Karpas-422 (cell line): ENCODE measurements at places on chromosomes 5 and 9. TPM values are rescaled to one million over a fixed set of nuclear protein-coding genes. Genes with fewer than 3 reads are reported as not detected.

Gene PLPP7
- total RNA-seq = not detected in 2 replicates

Gene GPR150
- total RNA-seq = 0.34 and 0.51 TPM in 2 replicates

Gene FGF10
- not detected in 2 replicates for total RNA-seq

GRCh38 chr9:117403403-117403811 is 11.4 kb downstream of the ASTN2 start:
- H3K36me3 ChIP-seq = no peaks in the 10 kb centered on the region
- DNase-seq = no peak
- H3K27ac ChIP-seq = no peak overlapping the region
- H3K27me3 ChIP-seq = no peaks in the 10 kb centered on the region
- H3K4me3 ChIP-seq = no peak overlapping the region
- no peaks in the 10 kb centered on the region for H3K4me1 ChIP-seq

- no peaks in the 10 kb centered on the region for H3K27me3 ChIP-seq
- H3K36me3 ChIP-seq = no peaks in the 10 kb centered on the region
- H3K27ac ChIP-seq = no peak overlapping the region
- peaks cover 33% of the 10 kb centered on the region for H3K4me1 ChIP-seq
- peak; percentile 51 for DNase-seq
- H3K4me3 ChIP-seq = no peak overlapping the region
Observed at GRCh38 chr5:149154650-149155049, 13.4 kb downstream of the ABLIM3 start.

DNA sequence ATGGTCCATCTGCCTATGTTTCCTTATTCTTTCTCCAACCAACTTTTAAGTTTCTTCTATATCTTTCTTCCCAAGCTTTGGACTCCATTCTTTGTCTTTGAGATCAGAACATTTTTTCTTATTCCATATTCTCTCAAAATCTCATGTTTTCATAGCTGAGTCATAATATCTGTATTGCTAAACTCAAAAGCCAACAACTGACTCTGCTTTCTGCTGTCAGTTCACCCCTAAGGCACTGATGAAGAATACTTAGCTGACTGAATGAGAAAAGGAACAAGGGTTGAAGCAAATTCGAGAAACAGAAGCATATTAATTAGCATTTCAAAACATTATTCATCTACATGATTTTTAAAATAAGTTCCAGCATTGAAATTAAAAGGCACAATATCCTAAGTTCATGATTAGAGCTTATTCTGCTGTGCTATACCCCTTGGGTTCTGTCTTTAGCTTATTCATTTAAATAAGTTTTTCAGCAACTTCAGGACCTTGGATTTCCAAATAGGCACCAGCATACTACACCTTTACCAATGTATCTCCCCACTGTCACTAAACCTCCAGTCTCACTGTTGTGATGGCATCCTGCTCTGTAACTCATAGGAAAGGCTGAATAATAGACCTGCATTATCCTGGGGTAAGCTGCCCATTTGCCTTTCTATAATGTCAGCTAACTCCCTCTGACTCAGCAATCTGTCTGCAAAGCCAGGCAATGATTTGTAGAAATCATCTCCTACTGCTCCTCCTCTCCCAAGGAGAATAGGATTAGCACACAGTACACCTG is 49.9 kb upstream of the C5orf46 start:
- H3K4me1 ChIP-seq = no peaks in the 10 kb centered on the region
- H3K36me3 ChIP-seq = no peaks in the 10 kb centered on the region
- DNase-seq = no peak
- no peak overlapping the region for H3K4me3 ChIP-seq

DNA sequence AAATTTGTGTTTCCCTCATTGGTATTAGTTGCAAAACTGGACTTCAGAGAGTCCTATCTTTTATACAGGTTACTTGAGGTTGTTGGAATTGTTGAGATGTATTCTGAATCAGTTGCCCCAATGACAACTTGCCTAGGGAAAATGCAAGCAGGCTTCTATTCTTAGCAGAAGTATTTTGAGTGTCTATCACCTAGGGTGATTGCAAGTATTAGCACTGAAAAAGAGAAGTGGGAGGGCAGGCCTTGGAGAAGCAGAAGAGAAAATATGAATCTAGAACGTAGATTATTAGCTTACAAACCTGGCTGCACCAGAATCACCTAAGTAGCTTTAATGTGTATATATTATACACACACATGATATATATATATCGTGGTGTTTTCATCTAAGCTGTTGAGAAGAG is 43.2 kb downstream of the ADAMTS12 start:
- no peaks in the 10 kb centered on the region for H3K36me3 ChIP-seq
- H3K4me3 ChIP-seq = no peak overlapping the region
- no peak overlapping the region for H3K27ac ChIP-seq
- no peaks in the 10 kb centered on the region for H3K4me1 ChIP-seq
- no peak for DNase-seq

DNA sequence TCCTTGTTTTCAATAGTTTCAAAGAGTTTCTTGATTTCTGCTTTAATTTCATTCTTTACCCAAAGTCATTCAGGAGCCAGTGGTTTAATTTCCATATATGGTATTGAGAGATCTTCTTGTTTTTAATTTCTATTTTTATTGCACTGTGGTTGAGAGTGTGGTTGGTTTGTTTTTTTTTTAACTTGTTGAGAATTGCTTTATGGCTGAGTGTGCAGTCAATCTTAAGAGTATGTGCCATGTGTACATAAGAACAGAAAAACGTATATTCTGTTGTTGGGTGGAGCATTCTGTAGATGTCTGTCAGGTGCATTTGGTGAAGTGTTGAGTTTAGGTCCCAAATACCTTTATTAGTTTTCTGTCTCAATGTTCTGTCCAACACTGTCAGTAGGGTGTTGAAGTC is 26.7 kb upstream of the IPPK start:
- peaks cover 2% of the 10 kb centered on the region; the same call in 1 of the 2 replicates for H3K36me3 ChIP-seq
- no peak overlapping the region for H3K27ac ChIP-seq
- H3K4me1 ChIP-seq = no peaks in the 10 kb centered on the region
- no peaks in the 10 kb centered on the region for H3K27me3 ChIP-seq
- no peak overlapping the region for H3K4me3 ChIP-seq
- no peak for DNase-seq

DNA sequence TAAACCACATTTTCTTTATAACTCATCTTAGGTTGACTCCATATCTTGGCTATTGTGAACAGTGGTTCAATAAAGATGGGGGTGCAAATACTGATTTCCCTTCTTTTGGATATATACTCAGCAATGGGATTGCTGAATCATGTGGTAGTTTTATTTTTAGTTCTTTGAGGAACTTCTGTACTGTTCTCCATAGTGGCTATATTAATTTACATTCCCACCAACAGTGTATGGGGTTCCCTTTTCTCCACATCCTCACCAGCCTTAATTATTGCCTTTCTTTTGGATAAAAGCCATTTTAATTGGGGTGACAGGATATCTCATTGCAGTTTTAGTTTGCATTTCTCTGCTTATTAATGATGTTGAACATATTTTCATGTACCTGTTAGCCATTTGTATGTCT is 107.7 kb upstream of the EQTN start:
- H3K36me3 ChIP-seq = no peaks in the 10 kb centered on the region
- no peak overlapping the region for H3K27ac ChIP-seq
- no peaks in the 10 kb centered on the region for H3K27me3 ChIP-seq
- no peaks in the 10 kb centered on the region for H3K4me1 ChIP-seq
- DNase-seq = no peak
- no peak overlapping the region for H3K4me3 ChIP-seq

GRCh38 chr9:7534211-7534935 is 265.2 kb downstream of the DMAC1 start:
- no peak overlapping the region for H3K27ac ChIP-seq
- no peak for DNase-seq
- H3K4me1 ChIP-seq = no peaks in the 10 kb centered on the region
- H3K27me3 ChIP-seq = no peaks in the 10 kb centered on the region
- no peak overlapping the region for H3K4me3 ChIP-seq
- no peaks in the 10 kb centered on the region for H3K36me3 ChIP-seq

DNA sequence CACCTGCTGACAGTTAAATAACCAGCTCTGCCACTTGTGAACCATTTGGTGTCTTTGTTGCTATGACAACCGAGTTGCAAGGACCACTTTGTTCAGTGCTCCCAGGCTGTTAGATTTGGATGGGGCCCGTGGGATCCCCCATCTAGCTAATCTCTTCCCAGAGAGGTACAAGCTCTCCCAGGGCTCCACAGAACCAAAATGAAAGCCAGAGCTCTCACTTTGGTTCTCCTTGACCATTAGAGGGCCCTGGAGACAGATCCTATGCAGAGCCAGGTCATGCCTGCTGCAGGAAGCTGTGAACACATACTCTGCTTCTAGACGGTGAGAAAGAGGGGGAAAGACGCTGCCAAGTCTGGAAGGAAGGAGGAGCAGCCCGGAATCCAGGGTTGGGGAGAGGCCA is 224.6 kb downstream of the GABBR2 start:
- no peak overlapping the region for H3K27ac ChIP-seq
- no peaks in the 10 kb centered on the region for H3K27me3 ChIP-seq
- no peaks in the 10 kb centered on the region for H3K4me1 ChIP-seq

GRCh38 chr9:27542508-27542907 is 12.9 kb upstream of the MOB3B start:
- H3K27ac ChIP-seq = no peak overlapping the region
- peaks cover 11% of the 10 kb centered on the region for H3K36me3 ChIP-seq
- no peak overlapping the region for H3K4me3 ChIP-seq
- H3K27me3 ChIP-seq = no peaks in the 10 kb centered on the region
- H3K4me1 ChIP-seq = no peaks in the 10 kb centered on the region
- no peak for DNase-seq

GRCh38 chr5:74424162-74424868 is 216.2 kb downstream of the ENC1 start:
- H3K4me1 ChIP-seq = no peaks in the 10 kb centered on the region
- no peak for DNase-seq

DNA sequence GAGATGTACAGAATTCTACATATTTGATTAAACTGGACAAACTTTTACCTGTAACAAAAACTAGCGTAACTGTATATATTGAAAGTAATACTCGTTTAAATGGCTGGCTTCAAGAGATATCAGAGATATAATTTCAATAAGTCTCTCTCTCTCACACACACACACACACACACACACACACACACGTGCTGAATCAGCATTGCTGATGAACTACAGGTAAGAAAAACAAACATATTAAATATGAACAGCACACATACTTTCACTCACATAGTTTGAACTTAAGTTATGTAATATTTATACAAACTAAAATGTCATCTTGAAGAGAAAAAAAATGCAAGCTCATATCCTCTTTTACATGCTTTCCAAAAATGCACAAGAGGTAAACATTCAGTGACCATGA is 145.4 kb downstream of the BNC2 start:
- H3K27ac ChIP-seq = no peak overlapping the region
- H3K4me1 ChIP-seq = no peaks in the 10 kb centered on the region
- no peaks in the 10 kb centered on the region for H3K27me3 ChIP-seq

- no peak for DNase-seq
- no peak overlapping the region for H3K4me3 ChIP-seq
- no peaks in the 10 kb centered on the region for H3K36me3 ChIP-seq
Observed at GRCh38 chr5:136030956-136031611, 2.3 kb downstream of the TGFBI start.

- H3K36me3 ChIP-seq = no peaks in the 10 kb centered on the region
- H3K4me3 ChIP-seq = no peak overlapping the region
- no peaks in the 10 kb centered on the region for H3K27me3 ChIP-seq
Observed at GRCh38 chr5:154351566-154351965, 94.2 kb upstream of the SAP30L start.

- H3K36me3 ChIP-seq = no peaks in the 10 kb centered on the region
- DNase-seq = no peak
- H3K27me3 ChIP-seq = no peaks in the 10 kb centered on the region
- no peak overlapping the region for H3K4me3 ChIP-seq
- H3K27ac ChIP-seq = no peak overlapping the region
- H3K4me1 ChIP-seq = no peaks in the 10 kb centered on the region
Observed at GRCh38 chr5:139807647-139808030, 12.0 kb downstream of the PSD2 start.

GRCh38 chr9:116447934-116448333 is 239.2 kb upstream of the TRIM32 start:
- no peaks in the 10 kb centered on the region for H3K4me1 ChIP-seq
- no peaks in the 10 kb centered on the region for H3K36me3 ChIP-seq
- DNase-seq = no peak
- no peak overlapping the region for H3K4me3 ChIP-seq
- no peaks in the 10 kb centered on the region for H3K27me3 ChIP-seq

- H3K4me3 ChIP-seq = no peak overlapping the region
Observed at GRCh38 chr5:5011151-5011550, 129.0 kb upstream of the ADAMTS16 start.

GRCh38 chr5:31855134-31856040 is 216.5 kb downstream of the PDZD2 start:
- DNase-seq = no peak
- H3K4me3 ChIP-seq = no peak overlapping the region
- H3K4me1 ChIP-seq = no peaks in the 10 kb centered on the region
- no peaks in the 10 kb centered on the region for H3K36me3 ChIP-seq
- H3K27me3 ChIP-seq = no peaks in the 10 kb centered on the region
- H3K27ac ChIP-seq = no peak overlapping the region

DNA sequence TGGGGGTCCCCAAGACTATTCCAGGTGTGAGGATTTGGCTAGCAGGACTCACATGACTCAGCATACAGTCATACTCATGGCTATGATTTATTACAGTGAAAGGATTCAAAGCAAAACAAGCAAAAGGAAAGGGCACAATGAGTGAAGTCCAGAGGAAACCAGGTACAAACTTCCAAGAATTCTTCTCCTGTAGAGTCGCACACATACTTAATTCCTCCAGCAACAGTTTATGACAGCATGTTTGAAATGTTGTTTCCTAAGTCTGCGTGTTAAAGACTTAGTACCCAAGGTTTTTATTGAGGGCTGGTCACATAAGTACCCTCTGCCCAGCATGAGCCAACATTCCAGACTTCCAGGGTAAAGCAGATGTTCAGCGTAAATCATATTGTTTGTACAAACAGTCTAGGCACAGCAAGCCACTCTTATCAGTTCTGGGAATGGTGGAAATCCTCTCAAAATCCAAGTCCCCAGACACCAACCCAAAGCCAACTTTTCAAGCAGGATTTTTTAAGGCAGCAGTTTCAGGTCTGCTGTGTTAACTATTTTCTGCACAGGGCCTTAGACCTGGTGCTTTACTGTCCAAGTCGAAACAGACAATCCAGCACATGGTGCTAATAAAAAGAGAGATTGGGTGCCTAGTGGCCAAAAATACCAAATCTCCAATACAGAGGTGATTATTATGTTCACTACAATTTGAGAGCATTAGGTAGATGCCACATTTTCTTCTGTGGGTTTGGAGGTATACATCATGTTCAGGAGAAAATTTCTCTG is 18.6 kb upstream of the RICTOR start:
- H3K36me3 ChIP-seq = no peaks in the 10 kb centered on the region
- H3K4me1 ChIP-seq = no peaks in the 10 kb centered on the region
- DNase-seq = no peak
- no peaks in the 10 kb centered on the region for H3K27me3 ChIP-seq
- no peak overlapping the region for H3K4me3 ChIP-seq

GRCh38 chr5:51159164-51159563 is 224.1 kb upstream of the ISL1 start:
- no peak overlapping the region for H3K4me3 ChIP-seq
- H3K36me3 ChIP-seq = no peaks in the 10 kb centered on the region
- H3K27ac ChIP-seq = no peak overlapping the region
- DNase-seq = no peak
- H3K4me1 ChIP-seq = peaks cover 4% of the 10 kb centered on the region

- no peak overlapping the region for H3K27ac ChIP-seq
- no peak for DNase-seq
- H3K27me3 ChIP-seq = no peaks in the 10 kb centered on the region
- H3K36me3 ChIP-seq = peaks cover 18% of the 10 kb centered on the region; the same call in 1 of the 2 replicates
Observed at GRCh38 chr5:160092960-160093707, 26.1 kb downstream of the PWWP2A start.
